ENCODE measurements at places on chromosomes 7 and 10.

DNA sequence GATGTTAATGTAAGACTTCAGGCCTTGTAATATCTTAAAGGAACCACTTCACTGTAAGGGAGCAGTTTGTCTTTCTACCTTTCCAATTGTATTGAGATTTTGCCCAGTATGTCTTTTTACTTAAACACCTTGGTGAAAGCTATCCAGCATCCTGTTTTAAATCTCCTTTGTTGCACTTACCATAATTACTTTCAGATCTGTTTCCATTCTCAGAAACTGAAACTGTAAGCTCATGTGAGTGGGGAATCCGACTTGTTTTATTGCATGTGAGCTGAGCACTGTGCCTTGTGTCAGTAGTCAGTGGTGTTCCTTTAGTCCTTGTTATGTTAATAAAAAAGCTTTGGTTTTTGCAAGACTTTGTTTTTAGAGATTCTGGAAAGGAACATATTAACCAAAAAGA is 42.2 kb downstream of the BMPR1A start:
- no peak for DNase-seq
- H3K36me3 ChIP-seq, result no peaks in the 10 kb centered on the region
- no peak overlapping the region for H3K4me3 ChIP-seq
- H3K4me1 ChIP-seq, result peaks cover 18% of the 10 kb centered on the region
- no peaks in the 10 kb centered on the region for H3K27me3 ChIP-seq

- no peak overlapping the region for H3K27ac ChIP-seq
- H3K4me1 ChIP-seq, result no peaks in the 10 kb centered on the region
- DNase-seq, result no peak
- no peak overlapping the region for H3K4me3 ChIP-seq
Observed at GRCh38 chr7:155340071-155340531, 42.4 kb downstream of the INSIG1 start.

DNA sequence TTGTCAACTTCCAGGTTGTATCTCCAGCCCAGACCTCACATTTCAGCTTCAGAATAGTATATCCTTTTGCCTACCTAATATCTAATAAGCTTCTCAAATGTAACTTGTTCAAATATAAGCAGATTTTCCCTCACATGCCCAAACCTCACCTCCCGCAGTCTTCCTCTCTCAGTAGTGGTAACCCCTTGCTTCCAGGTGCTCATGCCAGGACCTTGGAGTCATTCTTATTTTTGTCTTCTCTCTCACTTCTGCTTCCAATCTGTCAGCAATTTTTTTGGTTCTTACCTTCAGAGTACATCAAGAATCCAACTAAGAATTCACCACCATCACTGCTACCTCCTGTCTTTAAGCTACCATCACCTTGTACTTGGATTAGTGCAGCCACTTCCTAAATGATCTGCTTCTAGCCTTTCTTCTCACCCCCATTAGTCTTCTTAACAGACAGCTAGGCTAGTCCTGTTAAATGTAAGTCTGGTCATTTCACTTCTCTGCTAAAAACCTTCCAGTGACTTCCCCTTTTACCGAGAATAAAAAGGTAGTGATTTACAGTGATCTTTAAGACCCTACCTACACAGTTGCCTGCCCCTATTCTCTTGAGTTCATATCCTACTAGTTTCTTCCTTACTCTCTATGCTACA is 14.0 kb downstream of the ANKIB1 start:
- H3K36me3 ChIP-seq, result no peaks in the 10 kb centered on the region
- no peak overlapping the region for H3K27ac ChIP-seq
- DNase-seq, result no peak
- H3K4me1 ChIP-seq, result peaks cover 18% of the 10 kb centered on the region
- no peak overlapping the region for H3K4me3 ChIP-seq

- DNase-seq, result no peak
- no peaks in the 10 kb centered on the region for H3K27me3 ChIP-seq
- H3K4me1 ChIP-seq, result no peaks in the 10 kb centered on the region
- no peaks in the 10 kb centered on the region for H3K36me3 ChIP-seq
- H3K27ac ChIP-seq, result no peak overlapping the region
Observed at GRCh38 chr10:85598646-85599045, 767.9 kb downstream of the GRID1 start.

DNA sequence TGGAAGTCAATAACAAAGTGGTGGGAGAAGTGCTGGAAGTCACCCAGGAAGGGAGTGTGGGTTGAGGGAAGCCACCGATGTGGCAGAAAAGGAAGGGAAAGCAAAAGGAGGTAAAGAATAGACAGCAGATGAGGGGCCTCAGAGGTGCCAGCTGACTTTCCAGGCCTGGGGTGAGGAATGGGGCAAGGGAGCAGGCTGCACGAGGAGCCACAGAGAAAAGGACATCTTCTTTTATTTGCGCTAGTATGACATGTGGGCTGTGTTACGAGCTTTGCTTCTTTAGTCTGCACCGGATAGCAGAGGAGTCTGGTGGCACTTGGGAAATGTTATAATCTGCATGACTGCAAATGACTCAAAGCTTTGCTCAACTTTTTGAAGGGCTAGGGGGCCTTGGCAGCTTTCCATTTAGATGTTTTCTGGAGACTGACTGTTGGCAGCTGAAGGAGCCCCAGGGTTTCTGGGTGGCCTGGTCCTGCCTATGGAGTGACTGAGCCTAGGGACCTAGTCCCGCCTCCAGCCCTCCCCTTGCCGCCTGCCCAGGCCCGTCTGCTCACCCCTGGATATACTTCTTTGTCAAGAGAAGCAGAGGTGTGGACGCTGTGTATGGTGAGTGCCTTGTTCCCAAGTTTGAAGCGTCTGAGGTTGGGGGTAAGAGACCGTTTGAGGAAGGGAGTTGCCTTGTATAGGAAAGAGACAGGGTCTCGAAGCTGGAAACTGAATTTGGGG is 5.1 kb downstream of the PRXL2A start:
- DNase-seq, result peak; percentile 34
- no peaks in the 10 kb centered on the region for H3K36me3 ChIP-seq
- peaks cover 24% of the 10 kb centered on the region for H3K4me1 ChIP-seq
- H3K27me3 ChIP-seq, result no peaks in the 10 kb centered on the region

- H3K27ac ChIP-seq, result no peak overlapping the region
- no peak for DNase-seq
- no peaks in the 10 kb centered on the region for H3K36me3 ChIP-seq
- H3K4me3 ChIP-seq, result no peak overlapping the region
- no peaks in the 10 kb centered on the region for H3K27me3 ChIP-seq
- H3K4me1 ChIP-seq, result no peaks in the 10 kb centered on the region
Observed at GRCh38 chr7:82745820-82746219, 302.2 kb upstream of the CACNA2D1 start.

- H3K36me3 ChIP-seq, result no peaks in the 10 kb centered on the region
- H3K4me3 ChIP-seq, result no peak overlapping the region
- DNase-seq, result no peak
Observed at GRCh38 chr7:129089521-129090212, 34.8 kb upstream of the TNPO3 start.

GRCh38 chr7:65509368-65510186 is 135.9 kb downstream of the ZNF92 start:
- DNase-seq, result no peak
- peak overlapping the region; percentile 5 for H3K4me3 ChIP-seq
- H3K27ac ChIP-seq, result no peak overlapping the region
- peaks cover 12% of the 10 kb centered on the region for H3K27me3 ChIP-seq
- H3K4me1 ChIP-seq, result no peaks in the 10 kb centered on the region

- no peak for DNase-seq
- H3K4me1 ChIP-seq, result no peaks in the 10 kb centered on the region
- no peak overlapping the region for H3K27ac ChIP-seq
- no peaks in the 10 kb centered on the region for H3K36me3 ChIP-seq
Observed at GRCh38 chr7:110719741-110720140, 371.2 kb upstream of the LRRN3 start.

DNA sequence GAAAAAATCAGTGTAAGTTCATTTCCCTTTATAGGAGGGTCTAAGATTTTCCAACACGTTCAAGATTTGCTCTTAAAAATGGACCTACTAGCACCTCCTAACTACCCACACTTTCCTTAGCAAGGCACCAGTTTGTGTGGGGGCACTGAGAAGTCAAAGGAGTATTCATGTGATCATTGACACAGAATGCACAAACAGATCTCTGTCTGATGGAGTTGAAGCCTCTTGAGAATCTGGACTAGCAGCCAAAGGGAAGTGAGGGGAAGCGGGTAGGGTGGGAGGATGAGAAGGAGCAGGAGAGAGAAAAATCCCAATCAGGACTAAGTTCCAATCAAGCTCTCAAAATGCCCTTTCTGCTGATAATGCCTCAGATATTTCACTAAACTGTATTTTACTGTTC is 4.1 kb downstream of the MMS19 start:
- DNase-seq, result no peak
- peaks cover 15% of the 10 kb centered on the region for H3K4me1 ChIP-seq
- H3K4me3 ChIP-seq, result no peak overlapping the region
- H3K27ac ChIP-seq, result no peak overlapping the region

- no peak overlapping the region for H3K4me3 ChIP-seq
- H3K27ac ChIP-seq, result no peak overlapping the region
- H3K36me3 ChIP-seq, result no peaks in the 10 kb centered on the region
- no peaks in the 10 kb centered on the region for H3K27me3 ChIP-seq
Observed at GRCh38 chr10:117656385-117657367, 114.1 kb downstream of the EMX2 start.

DNA sequence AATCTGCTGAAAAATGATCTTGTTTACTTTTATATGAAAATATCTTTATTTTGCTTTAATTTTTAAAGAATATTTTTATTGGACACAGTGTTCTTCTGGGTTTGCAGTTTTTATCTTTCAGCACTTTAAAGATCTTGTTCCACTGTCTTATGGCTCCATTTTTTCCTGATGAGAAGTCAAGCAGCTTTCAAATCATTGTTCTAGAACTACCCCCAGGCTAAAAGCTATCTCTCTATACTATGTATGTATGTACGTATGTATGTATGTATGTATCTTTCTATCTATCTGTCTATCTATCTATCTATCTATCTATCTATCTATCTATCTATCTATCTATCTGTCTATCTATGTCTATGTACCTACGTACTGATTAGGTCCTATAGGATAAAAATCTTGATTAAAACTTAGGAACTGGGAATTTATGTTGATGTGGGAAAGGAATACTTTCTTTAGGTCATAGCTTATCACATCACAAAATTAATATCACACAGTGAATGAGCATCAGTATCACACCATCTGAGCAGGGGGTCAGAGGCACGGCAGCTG is 35.4 kb upstream of the TSPAN13 start:
- H3K27ac ChIP-seq, result no peak overlapping the region
- no peak overlapping the region for H3K4me3 ChIP-seq
- no peaks in the 10 kb centered on the region for H3K27me3 ChIP-seq
- DNase-seq, result no peak
- H3K36me3 ChIP-seq, result no peaks in the 10 kb centered on the region
- peaks cover 2% of the 10 kb centered on the region for H3K4me1 ChIP-seq

DNA sequence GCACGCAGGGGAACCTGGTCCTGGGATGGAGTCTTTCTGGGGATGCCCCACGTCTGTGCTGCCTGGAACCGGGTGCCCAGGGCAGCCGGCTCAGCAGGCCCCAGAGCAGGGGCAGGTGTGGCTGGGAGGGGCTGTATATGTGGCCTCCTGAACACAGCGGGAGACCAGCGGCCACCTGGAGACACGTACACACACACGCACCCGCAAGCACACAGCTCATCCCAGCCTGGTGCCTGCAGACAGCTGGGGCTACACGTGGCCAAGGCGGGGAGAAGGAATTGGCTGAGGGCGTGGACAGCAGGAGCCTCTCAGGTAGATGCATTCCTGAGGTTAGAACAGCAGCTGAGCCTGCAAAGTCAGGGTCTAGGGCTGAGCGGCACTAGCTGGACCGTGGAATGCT is 14.0 kb downstream of the ADAM8 start:
- peaks cover 30% of the 10 kb centered on the region for H3K4me1 ChIP-seq
- H3K27me3 ChIP-seq, result peaks cover 2% of the 10 kb centered on the region
- no peak for DNase-seq
- no peak overlapping the region for H3K4me3 ChIP-seq

DNA sequence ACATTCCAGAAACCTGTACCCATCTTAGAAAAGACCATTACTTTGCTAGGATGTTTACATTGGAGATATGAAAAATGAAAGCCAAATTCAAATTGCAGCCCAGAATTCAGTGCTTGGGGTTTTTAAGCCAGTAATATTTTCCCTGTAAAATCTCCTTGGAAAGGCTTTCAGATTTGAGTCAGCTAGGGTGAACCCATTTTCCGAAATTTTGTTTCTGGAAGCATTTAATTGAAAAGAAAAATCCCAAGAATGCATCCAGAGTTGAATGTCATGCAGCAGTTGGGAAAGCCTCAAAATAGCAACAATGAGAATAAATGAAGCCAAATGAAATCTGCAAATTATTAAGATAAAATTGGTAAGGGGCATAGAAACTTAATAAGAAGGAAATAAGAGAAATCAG is 106.4 kb downstream of the BMPER start:
- peak; percentile 10 for DNase-seq
- H3K27ac ChIP-seq, result no peak overlapping the region
- H3K4me3 ChIP-seq, result no peak overlapping the region
- no peaks in the 10 kb centered on the region for H3K27me3 ChIP-seq
- H3K4me1 ChIP-seq, result no peaks in the 10 kb centered on the region
- no peaks in the 10 kb centered on the region for H3K36me3 ChIP-seq

- H3K36me3 ChIP-seq, result no peaks in the 10 kb centered on the region
- peak; percentile 80 for DNase-seq
Observed at GRCh38 chr10:125160856-125161706, 718 bp upstream of the CTBP2 start.

GRCh38 chr10:61921143-61921542 is 19.6 kb downstream of the ARID5B start:
- H3K36me3 ChIP-seq, result no peaks in the 10 kb centered on the region
- no peak overlapping the region for H3K27ac ChIP-seq
- H3K27me3 ChIP-seq, result no peaks in the 10 kb centered on the region
- no peak for DNase-seq

Measured in astrocyte (in vitro differentiated cells and primary cell).